Fibroblast of the conjunctiva (primary cell): ENCODE measurements at places on chromosomes 11 and 22.

- no peak for DNase-seq
These were observed 45.1 kb downstream of the PHF21B start for GRCh38 chr22:44964722-44965078.

- no peak for DNase-seq
These were observed 1480.8 kb downstream of the BRD1 start for GRCh38 chr22:48346911-48347310.

- no peak for DNase-seq
These were observed 13.1 kb downstream of the MOV10L1 start for GRCh38 chr22:50102946-50103345.

GRCh38 chr11:113663567-113663966, 42.5 kb downstream of the TMPRSS5 start:
- DNase-seq: no peak

DNA sequence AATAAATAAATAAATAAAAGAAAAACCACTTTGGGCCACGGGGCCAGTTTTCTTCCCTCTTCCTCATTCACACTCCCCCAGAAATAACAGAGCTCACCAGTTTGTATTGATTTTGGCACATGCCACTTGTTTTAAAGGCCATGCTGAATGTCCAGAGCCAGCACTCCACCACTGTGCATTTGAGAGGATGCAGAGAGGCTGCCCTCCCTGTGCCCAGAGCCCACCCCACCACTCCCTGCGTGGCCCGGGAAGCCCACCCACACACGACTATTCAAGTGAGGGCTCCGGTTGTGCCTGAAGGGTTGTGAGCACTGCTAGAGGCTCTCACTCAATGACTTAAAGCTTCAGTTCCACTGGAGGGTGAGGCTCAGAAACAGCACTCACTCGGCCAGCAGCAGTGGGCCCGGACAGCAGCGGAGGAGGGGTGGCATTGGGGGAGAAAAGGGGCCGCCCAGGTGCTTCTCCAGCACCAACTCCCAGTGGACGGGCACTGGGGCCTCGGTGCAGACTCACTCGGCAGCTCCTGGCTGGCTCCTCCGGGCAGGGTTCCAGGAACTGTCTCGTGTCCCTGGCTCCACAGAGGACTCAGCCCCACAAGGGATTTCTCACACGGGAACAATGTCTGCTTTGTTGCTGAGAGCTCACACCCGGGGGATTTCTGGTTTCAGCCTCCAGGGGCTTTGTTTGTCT, 112.7 kb downstream of the SHANK2 start:
- DNase-seq: no peak

DNA sequence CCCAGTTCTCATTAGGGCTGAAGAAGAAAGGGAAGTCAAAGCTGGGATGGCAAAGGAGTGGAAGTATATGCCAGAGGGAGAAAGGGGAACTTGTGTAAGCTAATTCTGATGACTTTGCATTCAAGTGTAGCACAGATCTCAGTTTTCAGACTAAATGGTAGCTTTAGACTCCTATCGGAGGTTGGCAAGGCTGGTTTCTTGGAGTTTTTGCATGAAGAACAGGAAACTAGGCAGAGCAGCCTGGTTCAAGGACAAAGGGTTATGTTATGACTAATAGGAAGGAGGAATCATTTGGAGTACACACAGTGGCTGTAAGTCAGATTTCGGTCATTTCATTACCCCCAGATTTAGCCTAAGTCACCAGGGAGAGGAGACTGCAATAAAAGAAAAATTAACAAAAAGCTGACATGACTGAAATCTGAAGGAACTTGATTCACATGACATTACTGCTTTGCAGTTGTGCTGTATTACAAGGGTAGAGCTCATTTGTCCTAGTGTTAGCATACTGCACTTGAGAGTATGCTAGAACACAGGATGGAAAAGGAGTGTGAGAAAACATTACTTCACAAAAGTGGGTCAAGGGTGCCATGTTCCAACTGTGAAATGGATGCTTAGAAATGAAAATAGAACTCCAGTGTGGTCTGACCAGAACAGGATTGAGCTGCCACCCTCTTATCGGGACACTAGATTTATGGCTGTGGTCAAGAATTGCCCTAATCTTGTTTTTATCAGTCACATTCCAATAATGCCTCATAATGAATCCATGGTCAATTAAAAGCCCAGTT, 23.6 kb downstream of the ADM start:
- DNase-seq: no peak

DNA sequence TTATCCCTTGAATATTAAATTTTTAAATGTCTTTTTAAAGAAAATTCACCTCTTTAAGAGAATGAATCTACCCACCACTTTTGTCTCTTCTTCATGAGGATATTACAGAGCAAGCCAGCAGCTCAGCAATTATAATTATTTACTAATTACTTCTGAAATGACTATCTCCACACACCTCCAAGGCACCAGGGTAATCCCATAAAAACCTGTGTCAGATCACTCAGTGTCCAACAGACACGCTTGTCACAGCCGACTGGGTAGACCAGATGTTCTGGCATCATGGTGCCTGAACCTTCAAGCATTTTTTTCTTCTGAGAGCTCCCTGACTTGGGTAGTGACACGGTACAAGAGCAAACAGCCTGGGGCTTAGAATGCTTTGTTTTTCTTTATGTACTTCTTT, 61.4 kb downstream of the EFCAB6 start:
- DNase-seq: no peak

DNA sequence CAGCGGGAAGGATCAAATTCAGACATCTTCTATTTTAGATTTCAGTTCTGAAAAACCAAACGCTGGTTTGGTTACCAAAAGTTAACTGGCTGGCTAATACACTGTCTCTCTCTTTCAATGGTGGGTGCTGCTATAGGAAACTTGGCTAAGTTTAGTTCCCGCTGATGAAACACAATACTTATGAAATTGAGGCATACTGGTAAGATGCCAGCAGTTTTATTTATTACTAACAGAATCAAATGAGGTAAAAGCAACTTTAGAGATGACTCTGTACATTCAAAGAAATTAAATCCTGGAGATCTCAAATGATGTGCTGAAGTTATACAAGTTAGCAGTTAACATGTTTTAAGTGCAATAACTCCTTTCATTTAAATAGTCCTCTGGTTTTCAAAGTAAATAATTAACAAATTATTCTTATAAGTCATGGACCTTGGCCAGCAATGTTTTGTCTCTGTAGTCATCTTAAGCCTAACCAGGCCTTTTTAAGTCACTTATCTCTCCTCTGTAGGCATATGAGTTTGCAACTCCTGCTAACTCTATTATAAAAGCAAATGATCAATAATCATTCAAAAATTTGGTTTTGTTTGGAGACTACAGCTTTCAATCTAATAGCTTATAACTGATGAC, 54.8 kb downstream of the PAK1 start:
- DNase-seq: peak; percentile 10

DNA sequence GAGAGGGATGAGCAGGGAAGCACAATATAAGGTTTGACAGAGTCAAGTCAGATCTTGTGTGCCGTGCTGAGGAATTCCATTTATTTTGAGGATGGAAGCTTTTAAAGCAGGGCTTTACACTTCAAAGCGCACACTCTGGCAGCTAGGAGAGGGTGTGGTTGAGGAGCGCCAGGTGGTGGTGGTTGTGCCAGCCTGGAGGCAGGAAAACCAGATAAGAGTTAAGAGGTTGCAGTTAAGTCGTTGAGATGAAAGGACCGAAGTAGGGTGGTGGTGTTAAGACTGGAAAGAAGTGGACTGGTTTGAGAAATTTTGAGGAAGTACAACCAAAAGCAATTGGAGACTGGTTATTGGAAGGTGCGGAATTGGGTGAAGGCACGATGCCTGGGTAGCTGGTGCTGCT, 231.6 kb upstream of the TBCEL start:
- no peak for DNase-seq

DNA sequence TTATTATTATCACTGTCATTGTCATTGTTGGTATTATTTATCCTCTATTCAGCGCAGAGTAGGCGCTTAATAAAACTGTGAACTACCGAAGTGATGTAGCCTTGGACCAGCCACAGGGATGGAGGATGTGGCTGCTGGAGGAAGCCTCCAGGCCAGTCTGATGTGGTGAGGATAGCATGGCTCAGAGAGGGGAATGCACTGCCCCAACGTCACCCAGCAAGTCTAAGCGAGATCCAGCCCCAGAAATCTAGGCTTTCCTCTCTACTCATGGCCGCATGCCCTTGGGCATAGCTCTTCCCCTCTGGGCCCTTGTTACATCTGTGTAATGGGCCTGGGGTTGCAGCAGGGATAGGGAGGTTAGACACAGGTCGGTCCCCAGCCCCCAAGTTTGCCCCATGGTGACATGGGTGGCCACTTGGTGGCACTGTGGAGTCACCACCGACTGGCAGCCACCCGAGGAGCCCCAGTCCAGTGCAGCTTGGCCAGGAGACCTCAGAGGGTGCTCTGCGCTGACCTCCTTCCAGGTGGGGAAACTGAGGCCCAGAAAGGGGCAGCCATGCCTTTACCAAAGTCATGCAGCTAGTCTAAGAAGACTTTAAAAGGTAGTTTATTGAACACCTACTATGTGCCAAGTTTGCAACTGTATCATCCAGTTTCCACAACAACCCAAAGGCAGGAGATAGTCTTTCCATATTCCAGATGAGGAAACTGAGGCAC, 395.7 kb downstream of the MN1 start:
- DNase-seq: no peak

DNA sequence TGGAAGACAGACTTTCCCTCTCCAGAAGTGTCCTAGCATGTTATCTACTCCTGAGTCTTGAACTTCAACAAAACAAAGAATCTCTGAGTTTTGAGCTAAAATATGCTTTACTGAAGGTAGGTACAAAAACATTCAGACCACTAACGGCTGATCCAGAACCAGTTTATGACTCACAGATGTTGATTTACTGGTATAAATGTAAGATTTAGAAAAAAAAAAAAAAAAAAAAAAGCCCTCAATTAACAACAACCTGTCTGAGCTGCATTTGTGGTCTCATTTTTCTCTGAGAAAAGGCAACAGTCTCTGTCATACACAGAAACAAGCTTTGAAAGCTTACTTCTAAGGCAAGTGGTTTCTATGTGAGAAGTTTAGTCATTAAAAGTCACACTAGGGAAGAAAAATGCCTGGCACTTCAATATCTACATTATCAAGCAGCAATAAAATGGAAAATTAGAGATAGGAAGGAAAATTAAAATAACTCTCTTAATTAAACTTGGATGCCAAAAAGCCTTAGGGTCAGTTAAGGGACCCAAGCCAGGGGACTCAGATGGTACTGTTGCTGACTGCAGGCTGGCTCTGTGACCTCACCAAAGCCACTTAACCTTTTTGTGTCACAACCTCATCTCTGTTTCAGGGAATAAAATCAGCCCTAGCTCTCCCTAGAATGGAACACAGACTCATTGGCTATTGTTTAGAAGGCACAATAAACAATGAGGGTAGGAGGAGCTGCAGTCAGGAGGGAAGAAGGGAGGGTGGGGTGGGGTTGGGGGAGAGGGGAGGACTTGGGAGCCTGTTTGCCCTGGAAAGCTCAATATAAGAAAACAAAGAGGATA, 61.7 kb downstream of the ETS1 start:
- DNase-seq: no peak
